ENCODE measurements at places on chromosomes 5 and 9.

DNA sequence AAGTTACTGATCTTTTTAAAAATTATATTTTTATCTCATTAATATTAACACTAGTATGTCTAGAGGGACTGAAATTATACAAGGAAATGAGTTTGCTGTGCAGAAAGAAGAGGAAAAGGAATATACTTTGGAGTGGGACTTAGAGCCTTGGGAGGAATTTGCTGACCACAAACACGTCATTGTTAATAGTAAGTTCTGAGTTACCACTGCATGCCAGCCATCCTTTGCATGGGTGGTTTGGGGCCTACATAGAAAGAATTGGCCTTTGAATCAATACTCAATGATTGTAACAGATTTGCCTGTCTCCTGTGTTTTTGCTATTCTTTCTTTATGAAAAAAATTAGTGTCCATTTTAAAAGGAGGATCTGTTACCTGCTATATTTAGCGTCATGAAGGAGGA lies 232.6 kb upstream of the TNC start:
- no peak for DNase-seq

- DNase-seq, result no peak
These were observed 21.9 kb upstream of the ISCA1 start for GRCh38 chr9:86304236-86304730.

DNA sequence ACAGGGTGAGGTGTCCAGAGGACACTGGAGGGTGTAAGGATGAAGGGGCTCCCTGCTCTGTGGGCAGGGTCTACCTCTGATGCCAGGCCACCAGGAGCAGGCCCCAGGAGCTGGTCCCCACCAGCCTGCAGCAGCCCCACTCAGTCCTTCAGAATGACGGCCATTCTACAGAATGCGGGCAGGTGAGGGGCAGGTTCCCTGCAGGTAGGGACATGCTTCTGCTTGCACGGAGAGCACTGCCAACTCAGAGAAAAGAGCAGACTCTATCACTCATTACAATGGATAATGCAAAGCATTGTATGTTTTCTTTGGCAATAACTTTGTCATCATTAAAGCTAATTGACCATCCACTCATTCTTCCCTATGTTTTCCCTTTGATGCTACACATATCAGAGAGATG lies 39.0 kb downstream of the DDX31 start:
- DNase-seq, result no peak

- no peak for DNase-seq
These were observed 82.7 kb downstream of the DOCK8 start for GRCh38 chr9:297104-297972.

DNA sequence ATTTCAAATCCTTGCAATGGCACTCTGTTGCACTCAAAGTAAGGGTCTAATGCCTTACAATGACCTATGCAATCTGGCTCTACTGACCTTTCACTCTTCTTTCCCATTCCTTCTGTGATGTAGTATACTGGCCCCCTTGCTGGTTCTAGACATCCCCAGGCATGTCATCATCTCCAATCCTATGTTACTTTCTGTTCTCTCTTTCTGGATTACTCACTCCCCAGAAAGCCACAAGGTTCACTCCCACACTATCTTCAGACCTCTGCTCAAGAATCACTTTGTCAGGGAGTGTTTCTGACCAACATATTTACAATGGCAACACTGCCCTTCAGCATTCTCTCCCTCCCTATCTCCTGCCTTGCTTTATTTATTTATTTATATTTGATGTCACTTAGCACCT lies 802.2 kb upstream of the WWC1 start:
- no peak for DNase-seq

DNA sequence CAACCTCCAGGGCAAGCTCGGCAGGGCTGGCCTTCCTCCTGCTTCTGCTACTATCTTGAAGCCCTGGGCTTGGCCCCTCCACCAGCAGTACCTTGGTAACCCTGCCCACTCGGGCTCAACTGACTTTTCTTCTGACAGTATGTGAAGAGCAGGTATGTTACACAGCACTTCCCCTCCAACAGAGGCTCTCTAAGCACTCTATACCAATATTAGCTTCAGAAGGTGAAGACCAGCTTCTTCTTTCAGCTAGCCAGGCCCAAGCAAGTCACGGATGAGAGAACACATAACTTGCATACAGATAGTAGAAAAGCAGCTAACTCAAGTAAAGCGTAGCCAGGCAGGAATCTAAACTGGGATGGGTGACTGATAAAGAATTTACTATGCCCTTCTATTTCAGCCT lies 64.3 kb downstream of the FEM1C start:
- DNase-seq, result no peak

DNA sequence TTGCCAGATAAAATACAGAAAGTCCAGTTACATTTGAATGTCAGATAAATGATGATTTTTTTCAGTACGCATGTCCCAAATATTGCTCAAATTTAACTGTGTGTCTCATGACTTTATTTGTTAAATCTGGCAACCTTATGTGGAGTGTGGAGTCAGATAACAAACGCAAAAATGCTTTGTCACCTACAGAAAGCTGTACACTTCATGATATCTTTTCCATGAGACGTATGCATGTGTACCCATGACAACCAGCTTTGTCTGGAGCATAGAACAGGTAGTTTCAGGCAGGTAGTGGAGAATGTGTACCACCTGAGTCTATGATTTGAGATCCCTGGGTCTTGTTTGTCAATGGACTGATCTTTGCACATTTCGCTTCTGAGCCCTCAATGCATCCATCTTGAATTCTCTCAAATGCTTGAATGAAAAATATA lies 105.5 kb upstream of the CPEB4 start:
- DNase-seq, result no peak

GRCh38 chr5:180170106-180170809 lies 38.8 kb downstream of the RASGEF1C start:
- no peak for DNase-seq

GRCh38 chr9:4826417-4827166 lies 33.8 kb downstream of the RCL1 start:
- DNase-seq, result no peak

Data from activated T-helper 1 cell treated with anti-CD3 and anti-CD28 coated beads, Interleukin-2, amount 50 U/mL, for 16 hours (primary cell).